ENCODE measurements at places on chromosomes 1 and 21.

- DNase-seq, result peak; percentile 95
Measured at GRCh38 chr1:26744075-26744959, 43.4 kb upstream of the PIGV start.

GRCh38 chr1:225565847-225566246, 87.1 kb downstream of the ENAH start:
- DNase-seq, result no peak

- DNase-seq, result no peak
Measured at GRCh38 chr1:69228501-69228900, 339.2 kb upstream of the LRRC7 start.

- no peak for DNase-seq
Measured at GRCh38 chr1:217275655-217276398, 355.1 kb downstream of the GPATCH2 start.

- no peak for DNase-seq
Measured at GRCh38 chr1:183200451-183200850, 14.4 kb downstream of the LAMC2 start.

GRCh38 chr1:3373175-3373574, 81.3 kb upstream of the ARHGEF16 start:
- DNase-seq, result no peak

- DNase-seq, result no peak
Measured at GRCh38 chr1:183871142-183871541, 66.2 kb downstream of the RGL1 start.

- no peak for DNase-seq
Measured at GRCh38 chr1:117231312-117231711, 20.6 kb upstream of the VTCN1 start.

All from SW 1271 (cell line).